ENCODE measurements at places on chromosomes 7 and 10.

GRCh38 chr7:157474685-157475084, 137.9 kb downstream of the DNAJB6 start:
- DNase-seq, result no peak

DNA sequence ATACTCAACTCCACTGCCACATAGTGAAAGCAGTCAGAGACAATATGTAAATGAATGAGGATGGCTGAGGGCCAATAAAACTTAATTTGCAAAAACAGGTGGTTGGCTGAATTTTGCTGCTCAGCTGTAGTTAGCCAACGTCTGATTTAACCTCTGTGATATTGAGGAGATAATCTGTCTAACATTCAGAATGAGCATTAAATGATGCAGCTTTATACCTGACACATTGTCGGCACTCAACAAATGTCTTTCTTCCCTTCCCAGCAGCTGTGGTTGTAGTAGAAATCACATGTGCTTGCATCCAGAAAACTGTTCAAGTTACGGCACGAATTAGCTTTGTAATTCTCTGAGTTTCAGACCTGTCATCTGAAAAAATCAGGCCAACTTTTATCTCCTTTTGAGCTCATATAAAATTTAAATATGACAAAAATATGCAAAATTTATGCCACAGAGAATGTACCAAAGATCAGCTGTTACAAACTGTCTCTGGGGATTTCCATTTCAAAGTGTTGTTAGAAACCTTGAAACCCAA, 1239.7 kb downstream of the GATA3 start:
- no peak for DNase-seq

DNA sequence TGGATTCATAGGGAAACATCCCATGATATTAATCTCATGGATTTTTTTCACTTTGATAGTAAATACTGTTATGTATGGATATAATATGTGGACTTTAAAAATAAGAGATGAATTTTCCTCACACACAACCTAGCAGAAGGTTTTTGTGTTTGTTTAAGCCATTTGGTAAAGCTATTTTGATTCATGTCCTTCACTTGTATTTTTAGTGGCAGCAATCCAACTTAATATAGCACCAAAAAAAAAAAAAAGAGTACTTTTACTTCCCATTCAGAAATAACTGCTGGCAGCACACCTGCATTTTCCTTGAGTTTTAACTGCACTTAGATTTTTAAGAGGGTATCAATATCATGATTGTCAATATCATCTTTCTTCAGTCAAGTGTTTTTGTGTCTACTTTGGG, 60.0 kb downstream of the MCMBP start:
- DNase-seq, result no peak

GRCh38 chr10:114552050-114552449, 106.0 kb downstream of the ABLIM1 start:
- no peak for DNase-seq

GRCh38 chr7:134730411-134730829, 49.0 kb upstream of the CALD1 start:
- peak; percentile 78 for DNase-seq

DNA sequence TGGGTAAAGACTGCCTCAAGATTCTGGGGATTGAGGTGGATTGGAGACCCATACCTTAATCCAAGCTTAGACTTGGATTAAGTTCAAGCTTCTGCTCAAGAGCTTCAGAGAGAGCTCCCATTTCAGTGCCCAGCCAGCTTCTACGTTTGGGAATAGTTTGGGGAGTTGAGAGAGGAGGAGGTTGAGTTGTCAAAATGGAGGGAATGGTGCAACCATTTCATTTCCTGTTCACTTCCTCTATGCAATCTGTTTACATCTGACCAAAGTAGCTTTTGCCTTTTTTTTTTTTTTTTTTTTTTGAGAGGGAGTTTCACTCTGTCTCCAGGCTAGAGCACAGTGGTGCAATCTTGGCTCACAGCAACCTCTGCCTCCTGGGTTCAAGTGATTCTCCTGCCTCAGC, 65.8 kb downstream of the ENTPD1 start:
- no peak for DNase-seq

GRCh38 chr10:69976795-69977546, 75.7 kb upstream of the MACROH2A2 start:
- DNase-seq, result no peak

DNA sequence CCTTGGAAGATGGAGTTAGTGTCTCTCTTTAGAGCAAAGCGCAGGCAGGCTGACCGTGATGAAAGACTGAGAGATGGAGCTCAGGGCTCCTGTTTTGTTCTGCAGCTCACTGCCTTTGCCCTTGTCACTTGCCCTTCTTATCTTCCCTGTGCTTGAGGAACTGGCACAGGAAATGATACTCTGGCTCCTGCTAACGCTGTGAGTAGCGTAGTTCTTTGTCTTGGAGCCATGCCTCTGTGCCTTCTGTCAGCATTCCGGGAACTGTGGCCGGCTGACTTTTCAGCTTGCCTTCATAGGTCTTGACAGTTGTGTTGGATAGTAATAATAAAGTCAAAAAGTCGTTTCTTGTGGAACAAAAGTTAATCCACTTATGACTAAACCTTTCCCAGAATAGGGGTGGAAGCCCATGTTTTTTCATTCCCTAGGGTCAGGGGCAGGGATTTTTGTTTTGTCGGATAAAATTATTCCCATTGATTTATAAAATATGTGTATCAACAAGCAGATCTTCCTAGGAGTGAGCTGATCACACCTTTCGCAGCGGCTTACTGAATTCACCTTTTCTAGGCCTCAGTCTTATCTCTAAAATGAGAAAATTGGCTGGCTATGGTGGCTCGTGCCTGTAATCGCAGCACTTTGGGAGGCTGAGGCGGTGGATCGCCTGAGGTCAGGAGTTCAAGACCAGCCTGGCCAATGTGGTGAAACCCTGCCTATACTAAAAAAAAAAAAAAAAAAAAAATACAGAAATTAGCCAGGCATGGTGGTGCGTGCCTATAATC, 16.6 kb upstream of the TMEM236 start:
- DNase-seq, result no peak

GRCh38 chr10:43254199-43254730, 12.6 kb downstream of the RASGEF1A start:
- DNase-seq, result no peak

DNA sequence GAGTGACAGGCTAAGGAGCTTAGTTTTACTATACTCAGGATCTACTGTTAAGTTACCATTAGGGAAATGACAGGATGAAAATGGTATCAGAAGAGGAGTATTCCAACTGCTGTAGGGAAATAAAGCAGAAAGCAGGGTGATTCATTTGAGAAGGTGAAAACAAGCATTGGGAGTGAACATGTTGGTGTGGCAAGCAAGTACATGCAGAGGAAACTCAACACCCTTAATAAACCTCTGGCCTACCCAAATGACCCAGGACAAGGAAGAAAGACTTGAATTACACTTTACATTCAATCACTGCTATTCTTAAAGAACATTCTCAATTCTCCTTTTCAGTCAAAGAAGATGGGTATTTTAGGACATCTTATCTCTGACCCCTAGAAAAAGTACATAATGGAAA, 28.7 kb downstream of the ERLIN1 start:
- no peak for DNase-seq

- peak; percentile 72 for DNase-seq
Measured at GRCh38 chr7:128266883-128267594, 26.0 kb downstream of the LEP start.

DNA sequence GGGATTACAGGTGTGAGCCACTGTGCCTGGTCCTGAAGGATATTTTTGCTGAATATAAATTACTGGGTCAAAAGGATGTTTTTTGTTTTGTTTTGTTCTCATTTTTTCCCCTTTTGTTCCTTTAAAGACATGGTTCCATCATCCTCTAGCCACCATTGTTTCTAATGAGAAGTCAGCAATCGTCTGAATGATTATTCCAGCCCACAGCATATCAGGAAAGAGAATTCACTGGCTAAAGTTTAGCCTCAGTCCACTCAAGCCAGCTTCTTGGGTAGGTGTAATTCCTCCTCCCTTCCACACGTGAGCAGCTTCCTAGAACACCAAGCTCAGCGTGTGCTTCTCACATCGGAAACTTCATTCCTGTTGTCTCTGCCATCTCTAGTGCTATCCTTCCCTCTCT, 112.8 kb upstream of the INSIG1 start:
- DNase-seq, result no peak

GRCh38 chr7:38351601-38352000, 78.2 kb upstream of the TARP start:
- no peak for DNase-seq

GRCh38 chr7:36854652-36855051, 130.4 kb upstream of the AOAH start:
- no peak for DNase-seq

GRCh38 chr7:92781117-92781720, 55.2 kb downstream of the CDK6 start:
- no peak for DNase-seq

GRCh38 chr7:102066476-102066875, 220.2 kb upstream of the SH2B2 start:
- no peak for DNase-seq

- DNase-seq, result no peak
Measured at GRCh38 chr7:105985672-105986215, 22.7 kb downstream of the CDHR3 start.

GRCh38 chr7:8418629-8419245, 14.7 kb upstream of the NXPH1 start:
- DNase-seq, result peak; percentile 35

DNA sequence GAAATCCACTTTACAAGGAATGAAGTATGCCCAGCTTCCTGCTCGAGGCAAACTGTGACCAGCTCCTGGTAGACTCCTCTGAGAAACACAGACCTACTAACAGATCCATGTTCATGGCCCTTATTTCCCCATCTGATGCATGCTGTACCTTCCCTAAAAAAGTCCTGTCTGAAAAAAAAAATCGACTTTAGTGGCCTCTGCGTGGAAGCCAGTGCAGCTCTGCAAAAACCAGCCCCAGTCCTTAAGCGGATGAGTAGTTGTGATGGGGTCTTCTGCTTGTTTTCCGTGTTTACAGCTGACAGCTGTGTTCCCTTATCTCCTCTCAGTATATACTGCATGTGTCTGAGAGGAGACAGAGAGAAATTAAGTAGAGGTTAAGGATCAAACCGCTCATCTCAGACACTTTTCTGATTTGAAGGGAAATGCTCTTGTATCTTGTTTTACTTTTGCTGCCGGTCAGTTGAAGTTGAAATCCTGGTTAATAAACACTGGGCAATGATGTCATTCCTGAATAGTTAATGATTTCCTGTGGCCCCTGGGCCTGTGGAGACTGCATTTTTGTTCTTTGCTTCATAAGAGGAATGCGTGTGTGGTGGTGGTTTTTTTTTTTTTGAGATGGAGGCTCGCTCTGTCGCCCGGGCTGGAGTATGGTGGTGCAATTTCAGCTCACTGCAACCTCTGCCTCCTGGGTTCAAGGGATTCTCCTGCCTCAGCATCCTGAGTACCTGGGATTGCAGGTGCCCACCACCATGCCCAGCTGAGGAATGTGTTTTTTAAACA, 67.6 kb downstream of the DOCK1 start:
- peak; percentile 86 for DNase-seq

DNA sequence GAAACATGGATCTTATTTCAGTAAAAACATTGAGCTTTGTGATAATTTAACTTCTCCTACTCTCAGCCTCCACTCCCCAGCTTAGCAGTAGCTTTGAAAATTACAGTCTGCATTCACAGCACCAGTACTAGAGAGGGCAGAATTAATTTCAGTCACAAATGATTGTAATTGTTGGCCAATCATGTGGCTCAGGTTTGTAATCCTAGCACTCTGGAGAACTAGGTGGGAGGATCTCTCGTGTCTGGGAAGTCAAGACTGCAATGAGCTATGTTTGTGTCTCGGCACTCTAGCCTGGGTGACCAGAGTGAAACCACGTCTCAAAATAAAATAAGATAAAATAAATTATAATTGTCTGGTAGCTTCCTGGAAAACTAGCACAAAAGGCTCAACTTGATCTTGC, 620.9 kb downstream of the TNS3 start:
- DNase-seq, result no peak

GRCh38 chr10:69475433-69475830, 24.2 kb downstream of the TSPAN15 start:
- no peak for DNase-seq

DNA sequence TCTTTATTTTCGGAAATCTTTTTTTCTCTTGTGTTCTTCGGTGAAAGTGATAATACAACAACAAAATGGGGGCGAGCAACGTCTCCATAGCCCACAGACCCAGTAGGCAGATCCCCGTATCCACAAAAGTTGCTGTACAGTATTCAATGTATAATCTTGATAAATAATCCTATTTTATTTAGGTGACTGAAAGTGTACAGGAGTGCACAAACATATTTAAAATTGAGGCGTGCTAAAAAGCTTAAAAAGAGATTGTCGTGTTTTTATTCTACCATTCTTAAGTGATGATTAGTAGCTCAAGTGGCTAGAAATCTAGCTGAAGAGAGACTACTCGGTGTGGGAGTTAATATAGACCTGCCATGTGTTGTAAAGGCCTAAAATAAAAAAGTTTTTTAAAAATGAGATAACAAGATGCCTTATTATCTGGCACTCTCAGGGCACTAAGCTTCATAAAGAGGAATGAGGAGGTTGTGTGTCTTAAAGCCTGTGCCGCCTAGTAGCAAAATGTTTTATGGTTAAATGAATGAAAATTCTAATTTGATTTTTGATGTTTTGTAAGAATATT, 1.6 kb downstream of the CAPZA2 start:
- no peak for DNase-seq

DNA sequence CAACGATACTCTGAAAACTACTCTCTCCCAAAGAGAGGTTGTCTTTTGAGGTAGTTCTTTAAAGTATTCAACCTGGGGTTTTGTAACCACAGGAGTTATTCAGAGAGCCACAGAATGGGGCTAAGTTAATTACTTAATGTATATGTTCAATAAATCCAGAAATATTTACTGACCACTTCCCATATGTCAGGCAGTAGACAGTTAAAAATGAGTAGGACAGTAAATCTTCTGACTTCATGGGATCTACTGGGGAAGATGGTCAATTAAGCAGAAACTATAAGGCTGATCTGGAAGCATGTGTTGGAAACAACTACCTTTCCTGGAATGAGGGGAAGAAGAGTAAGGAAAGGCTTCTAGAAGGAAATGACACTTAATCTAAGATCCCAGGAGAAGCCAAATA, 167.7 kb downstream of the MAGI2 start:
- no peak for DNase-seq

DNA sequence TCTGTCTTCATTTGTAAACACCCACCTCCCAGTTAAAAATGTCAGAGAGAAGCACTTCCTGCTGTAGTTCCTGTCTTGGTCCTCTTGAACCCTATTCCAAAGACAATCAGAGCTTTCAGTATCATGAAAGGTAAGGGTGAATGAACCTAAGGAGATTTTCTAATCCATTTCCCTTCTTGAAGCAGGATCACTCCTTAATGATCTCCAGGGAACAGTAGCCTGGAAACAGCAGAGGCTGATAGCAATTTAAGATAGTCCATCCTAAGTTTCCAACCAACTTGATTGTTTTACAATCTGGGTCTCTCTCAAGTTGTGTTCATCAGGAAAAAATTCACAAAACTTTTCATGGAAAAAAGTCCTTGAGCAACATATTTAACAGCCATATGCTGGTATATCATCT, 273.6 kb downstream of the NEBL start:
- no peak for DNase-seq

GRCh38 chr7:85682833-85683620, 496.2 kb upstream of the SEMA3D start:
- DNase-seq, result no peak

GRCh38 chr7:129713544-129713943, 102.0 kb downstream of the NRF1 start:
- DNase-seq, result no peak

GRCh38 chr7:120662291-120662690, 195.7 kb downstream of the TSPAN12 start:
- DNase-seq, result no peak
